GM23248 (cell line): ENCODE measurements at places on chromosomes 4 and X.

GRCh38 chr4:138669479-138670315, 345.9 kb upstream of the NOCT start:
- peak; percentile 69 for DNase-seq

- no peak for DNase-seq
These were observed 24.4 kb upstream of the ZNF718 start for GRCh38 chr4:99863-100262.

DNA sequence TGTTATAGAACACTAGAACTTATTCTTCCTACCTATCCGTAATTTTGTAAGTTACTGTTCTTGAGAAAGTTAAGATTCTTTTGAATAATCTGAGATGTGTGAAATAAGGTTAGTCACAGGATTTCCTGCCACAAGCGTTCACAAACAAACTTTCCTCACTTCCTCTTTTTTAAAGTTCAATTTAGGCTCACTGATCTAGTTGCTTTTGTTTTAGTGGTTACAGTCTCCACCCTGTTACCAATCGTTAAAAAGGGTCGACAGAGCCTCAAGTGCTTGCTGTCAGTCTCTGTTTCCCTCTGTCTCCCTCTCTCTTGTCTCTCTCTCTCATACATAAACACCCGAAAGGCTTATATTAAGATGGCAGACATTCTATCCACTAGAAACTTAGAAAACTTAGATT, 35.9 kb upstream of the STK26 start:
- no peak for DNase-seq

DNA sequence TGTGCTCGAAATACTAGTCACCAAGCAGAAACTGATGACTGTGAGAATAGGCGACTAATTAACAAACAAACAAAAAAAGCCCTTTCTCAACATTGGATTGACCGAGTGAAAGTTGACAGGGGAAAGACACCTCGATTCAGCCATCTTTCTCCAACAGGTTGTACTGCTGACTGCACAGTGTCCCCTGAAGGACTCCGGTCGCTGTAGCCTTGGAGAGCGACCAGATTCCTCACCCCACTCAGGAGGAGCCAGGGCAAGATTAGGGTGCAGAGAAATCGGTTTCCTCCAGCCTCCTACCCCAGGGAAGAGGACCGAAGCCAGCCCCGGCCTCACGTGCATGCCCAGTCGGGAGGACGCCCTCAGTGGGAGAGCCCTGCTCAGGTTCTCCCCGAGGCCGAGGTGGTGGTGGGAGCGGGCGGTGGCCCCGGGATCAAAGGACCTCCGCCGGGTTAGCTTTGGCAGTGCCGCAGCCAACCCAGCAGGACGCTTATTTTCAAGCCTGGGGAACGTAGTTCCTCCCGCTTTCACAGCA, 1.1 kb upstream of the RAP1GDS1 start:
- no peak for DNase-seq

DNA sequence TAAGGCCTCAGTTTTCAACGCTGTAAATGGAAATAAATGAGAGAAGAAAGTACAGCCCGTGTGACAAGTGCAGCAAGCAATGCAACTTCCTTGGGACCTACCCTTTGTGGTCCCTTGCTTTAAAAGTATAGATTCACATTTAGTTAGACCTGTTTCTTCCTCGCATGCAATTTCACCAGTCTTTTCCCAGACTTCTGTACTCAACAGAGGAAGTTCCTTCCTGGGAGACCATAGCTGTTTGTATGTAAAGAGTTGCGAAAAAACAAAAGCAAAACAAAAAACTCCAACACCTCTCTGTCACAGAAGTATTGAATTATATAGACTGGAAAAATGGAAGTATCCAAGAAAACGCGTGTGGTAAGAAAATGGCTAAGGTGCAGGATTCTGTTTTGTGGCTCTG, 1.1 kb upstream of the IRF2 start:
- DNase-seq: no peak

DNA sequence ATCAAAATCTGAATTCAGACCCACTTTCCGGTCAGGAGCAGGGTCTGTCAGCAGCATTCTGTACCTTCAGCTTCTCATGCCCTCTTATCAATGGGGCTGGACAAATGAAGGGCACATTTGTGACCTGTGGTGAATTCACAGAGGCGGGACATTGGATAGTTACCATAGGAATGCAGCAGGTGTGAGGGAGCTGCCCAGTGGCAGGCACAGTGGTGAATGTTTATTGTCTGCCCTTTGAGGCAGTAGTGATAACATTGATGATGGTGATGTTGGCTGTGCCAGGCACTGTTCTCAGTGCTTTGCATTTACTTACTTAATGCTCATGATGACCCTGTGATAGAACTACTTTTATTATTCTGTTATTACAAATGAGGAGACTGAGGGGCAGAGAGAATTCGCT, 101.2 kb upstream of the KIT start:
- no peak for DNase-seq

DNA sequence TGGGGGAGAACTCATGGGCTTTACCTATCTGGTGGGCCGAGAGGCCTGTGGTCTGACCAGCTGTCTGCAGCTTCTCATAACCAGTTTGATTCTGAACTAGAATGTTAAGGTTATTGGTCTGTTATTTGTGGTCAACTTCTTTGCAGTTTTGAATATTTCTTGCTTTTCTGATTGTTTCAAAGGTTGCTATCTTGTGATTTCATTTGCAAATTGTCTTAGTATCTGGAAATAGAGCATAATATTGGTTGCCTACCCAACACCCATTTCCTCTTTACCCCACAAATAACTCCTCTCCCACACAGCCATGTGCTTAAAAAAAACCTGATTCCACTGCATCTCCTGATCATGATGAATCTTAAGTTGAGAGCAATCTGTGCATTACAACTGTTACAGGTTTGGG, 39.1 kb upstream of the BMP2K start:
- no peak for DNase-seq

- peak; percentile 44 for DNase-seq
These were observed 29.9 kb downstream of the UPRT start for GRCh38 chrX:75303795-75304194.

DNA sequence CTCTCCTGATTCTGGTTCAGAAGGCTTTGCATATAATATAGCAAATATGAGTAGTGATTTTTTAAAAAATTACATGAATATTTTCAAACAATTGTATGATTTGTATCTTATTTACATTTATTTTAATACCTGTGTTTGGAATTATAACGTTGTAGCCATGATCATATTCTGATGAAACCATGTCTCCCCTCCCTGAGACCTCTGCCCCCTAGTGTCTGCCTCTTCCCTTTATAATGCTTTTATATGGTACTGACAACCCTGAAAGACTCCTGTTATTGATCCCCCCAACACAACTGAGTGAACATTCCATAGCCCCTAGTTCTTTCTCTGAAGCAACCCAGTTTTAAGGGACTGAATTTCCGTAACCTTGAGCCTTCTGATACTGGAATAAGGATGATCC, 187.4 kb downstream of the SOX3 start:
- DNase-seq: no peak

DNA sequence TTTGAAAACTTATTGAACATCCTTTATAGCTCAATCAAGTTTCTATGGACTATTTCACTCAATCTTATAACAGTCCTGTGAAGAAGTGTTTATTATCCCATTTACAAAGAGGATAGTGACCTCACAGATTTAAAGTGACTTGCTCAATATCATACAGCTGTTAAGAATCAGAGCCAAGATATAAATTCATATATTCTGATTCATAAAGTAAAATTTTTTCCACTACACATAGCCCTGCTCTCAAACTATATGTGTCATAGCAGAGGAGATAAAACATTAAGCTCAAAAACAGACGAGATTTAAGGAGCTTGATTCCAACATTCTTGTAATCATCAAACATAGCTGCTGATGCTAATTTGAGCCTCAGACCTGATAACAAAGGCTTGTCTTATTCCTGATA, 226.8 kb downstream of the CAMK2D start:
- peak; percentile 77 for DNase-seq

- DNase-seq: peak; percentile 49
These were observed 7.5 kb downstream of the BCOR start for GRCh38 chrX:40090050-40090804.

GRCh38 chrX:128020701-128021100, 31.5 kb downstream of the ACTRT1 start:
- DNase-seq: no peak

- no peak for DNase-seq
These were observed 589.5 kb downstream of the BCOR start for GRCh38 chrX:39508300-39508692.

GRCh38 chrX:72043636-72044035, 88.1 kb downstream of the RTL5 start:
- no peak for DNase-seq

DNA sequence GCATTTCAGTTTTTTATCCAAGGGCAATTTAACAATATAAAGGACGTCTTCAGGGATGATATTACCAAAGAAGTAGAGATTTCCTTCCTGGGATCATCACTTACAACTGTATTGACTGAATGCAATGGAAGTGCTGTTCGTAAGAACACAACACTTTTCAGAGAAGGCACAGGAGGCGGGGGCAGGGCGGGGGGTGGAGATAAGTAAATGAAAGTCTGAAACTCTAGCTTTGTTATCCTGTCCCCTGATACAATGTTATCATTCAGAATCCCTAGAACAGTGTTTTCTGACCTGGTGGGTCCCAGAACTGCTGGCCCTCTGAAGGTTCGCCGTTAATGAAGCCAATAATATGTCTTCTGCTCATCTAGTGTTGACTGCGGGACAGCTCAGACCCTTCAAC, 124.6 kb downstream of the NSUN7 start:
- DNase-seq: no peak

GRCh38 chrX:102085706-102086105, 39.8 kb upstream of the TCEAL2 start:
- peak; percentile 6 for DNase-seq

GRCh38 chrX:153603131-153603656, 4.3 kb upstream of the CCNQ start:
- no peak for DNase-seq

DNA sequence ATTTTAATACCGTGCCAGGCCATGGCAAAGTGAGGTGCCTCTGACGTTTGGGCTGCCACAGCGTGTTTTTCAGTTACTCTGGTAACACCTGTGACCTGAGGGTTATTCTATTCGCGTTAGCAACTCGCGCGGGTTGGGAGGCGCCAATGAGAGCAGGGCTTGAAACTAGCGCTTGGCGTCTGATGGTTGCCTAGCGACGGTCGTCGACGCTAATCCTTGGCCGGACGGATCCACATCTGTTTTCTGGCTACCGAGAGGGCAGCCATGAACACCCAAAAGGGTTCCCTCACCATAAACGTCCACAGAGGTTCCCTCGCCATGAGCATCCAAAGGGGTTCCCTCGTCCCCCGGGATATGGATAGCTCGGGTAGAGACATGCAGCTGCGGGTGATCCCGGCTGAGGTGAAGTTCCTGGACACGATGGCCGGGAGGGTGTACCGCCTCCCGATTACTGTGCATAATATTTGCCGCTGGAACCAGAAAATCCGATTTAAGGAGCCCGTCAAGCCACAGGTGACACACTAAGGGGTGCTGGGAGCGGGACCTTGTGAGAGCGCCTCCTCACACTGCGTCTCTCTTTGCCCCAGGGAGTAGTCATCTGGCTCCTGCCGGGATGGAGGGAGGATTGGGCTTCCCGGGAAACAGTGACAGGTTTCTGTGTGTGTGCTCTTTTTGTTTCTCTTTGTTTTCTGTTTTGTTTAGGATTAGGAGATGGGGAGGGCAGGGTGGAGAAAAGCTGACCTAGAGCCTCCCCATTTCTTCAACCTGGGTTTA, at the start of gene CFAP47:
Gene CFAP47 (plus strand): TSS at position 199 of the 774 bp plus-strand sequence. CDS start 66 bp downstream, at position 265.
- DNase-seq: no peak

- no peak for DNase-seq
These were observed 110.0 kb downstream of the SOWAHB start for GRCh38 chr4:76787898-76788297.

DNA sequence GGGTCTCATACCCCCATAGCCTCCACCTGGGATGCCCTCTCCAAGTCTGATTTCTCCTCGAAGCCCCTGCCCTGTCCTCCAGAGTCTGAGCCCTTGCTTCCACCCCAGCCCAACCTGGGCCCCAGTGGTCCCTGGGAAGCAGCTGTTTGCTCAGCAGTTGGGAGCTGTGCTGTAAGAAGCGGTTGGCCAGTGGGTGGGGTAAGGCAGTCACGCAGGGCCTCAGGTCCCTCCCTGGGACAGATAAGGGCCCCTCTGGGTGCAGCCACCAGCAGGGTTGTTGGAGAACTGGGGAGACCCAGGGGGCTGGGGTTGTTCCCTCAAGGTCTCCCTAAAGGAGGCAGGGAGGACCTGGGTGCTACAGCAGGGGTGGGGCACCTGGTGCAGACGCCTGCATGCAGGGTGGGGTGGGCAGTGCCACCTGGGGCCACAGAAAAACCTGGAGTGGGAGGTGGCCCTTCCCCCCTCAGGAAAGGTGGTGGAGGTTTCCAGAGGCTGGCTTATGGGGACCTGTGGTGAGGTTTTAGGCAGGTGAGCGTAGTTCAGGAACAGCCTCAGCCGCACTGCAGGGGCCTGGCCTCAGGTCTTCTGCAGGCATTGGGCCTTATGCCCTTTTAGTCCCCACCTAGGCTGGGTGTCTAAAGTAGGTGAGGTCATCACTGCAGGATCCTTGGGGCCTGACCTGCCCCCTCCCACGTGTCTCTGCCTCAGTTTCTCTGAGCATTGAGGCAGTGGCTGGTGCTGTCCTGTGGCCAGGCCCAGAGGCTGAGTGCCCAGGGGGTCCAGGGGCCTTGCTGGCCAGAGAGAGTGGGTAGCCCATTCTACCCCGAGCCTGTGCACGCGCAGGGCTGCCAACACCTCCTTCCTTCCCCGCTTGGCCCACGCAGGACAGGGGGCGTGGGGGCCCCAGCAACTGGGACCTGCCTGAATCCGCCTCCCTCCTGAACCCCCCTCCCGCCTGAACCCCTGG, 3.1 kb upstream of the SLC26A1 start:
- no peak for DNase-seq

DNA sequence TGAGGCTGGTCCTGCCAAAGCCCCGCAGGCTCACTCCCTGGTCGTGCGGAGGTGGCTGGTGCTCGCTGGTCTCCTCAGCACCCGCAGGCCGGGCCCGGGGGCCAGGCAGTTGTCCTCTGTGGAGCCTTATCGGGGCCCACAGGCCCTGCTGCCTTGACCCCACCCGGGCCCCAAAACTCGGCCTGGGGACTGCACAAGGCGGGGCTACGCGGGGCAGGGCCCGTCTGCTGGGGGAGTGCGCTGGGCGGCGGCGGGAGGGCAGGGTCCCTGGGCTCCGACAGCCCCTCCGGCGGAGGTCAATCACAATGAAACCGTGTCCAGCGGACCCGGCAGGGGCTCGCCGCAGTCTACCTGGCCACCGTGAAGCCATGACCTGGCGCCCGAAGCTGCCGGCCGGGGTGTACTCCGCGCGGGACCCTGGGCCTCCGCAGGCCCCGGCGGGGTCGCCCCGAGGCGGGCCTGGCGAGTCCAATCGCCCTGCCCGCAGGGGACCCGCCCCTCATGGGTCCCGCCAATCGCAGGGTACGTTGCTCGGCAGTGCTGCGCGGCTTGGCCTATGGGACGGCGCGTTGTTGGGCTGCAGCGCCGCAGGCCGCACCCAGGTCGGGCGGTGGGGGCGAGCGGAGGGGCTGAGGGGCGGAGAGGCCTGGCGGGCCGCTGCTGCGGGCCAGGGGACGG, at the start of gene ADD1:
Gene ADD1 (plus strand): TSS at position 582 of the 678 bp plus-strand sequence. CDS start 32,072 bp downstream, outside the sequence.
- DNase-seq: peak; percentile 93

- no peak for DNase-seq
These were observed 523.1 kb downstream of the MID1IP1 start for GRCh38 chrX:39324233-39324930.
